ENCODE measurements at places on chromosomes 11 and 22.

- DNase-seq: no peak
These were observed 13.3 kb downstream of the MPST start for GRCh38 chr22:37032535-37033460.

- DNase-seq: no peak
These were observed 25.1 kb upstream of the TIMP3 start for GRCh38 chr22:32776397-32776796.

GRCh38 chr11:47083913-47084312, 92.8 kb downstream of the ARFGAP2 start:
- no peak for DNase-seq

DNA sequence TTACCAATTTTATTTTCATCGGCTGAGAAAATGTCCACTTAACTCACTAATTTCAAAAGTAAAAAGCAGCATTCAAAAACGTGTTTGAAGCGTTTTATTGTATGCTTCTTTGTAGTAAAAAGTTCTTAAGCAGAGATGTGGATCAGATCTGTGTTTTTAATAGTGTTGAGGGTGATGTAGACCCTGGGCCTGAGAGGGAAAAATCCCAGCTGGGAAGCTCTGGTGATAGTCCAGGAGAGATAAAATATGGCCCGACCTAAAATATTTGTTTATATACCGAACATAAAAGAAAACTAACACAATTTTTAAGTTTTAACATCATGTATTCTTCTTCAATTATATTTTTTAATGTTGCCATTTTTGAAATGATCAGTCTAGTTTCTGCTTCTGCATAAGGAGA, 35.2 kb downstream of the SESN3 start:
- DNase-seq: no peak

DNA sequence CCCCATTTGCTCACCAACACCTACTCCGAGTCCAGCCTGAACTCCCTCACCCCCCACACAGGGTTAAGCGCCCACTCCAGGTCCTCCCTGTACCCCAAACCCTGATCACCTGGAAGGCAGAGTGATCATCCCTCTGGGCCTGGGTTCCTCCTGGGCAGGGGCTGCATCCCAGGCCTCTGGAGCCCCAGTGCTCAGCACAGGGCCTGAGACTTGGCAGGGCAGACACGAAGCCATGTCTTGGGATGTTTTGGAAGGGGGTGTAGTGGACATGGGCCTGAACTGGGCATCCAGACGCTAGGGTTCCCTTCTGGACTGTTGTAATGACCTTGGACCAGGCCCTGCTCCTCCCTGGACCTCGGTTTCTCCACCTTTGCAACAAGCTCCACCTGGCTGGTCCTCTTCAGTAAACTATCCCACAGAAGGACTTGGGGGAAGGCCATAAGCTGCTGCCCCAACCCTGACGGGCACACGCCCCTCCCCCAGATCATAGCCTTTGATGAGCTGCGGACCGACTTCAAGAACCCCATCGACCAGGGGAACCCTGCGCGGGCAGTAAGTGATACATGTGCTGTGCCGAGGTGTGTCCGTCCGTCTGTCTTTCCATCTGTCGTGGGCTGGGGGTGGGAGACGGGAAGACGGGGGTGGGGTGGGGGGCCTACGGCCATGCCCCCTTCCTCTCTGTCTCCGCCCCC, 3.9 kb downstream of the CNIH2 start:
- DNase-seq: no peak

DNA sequence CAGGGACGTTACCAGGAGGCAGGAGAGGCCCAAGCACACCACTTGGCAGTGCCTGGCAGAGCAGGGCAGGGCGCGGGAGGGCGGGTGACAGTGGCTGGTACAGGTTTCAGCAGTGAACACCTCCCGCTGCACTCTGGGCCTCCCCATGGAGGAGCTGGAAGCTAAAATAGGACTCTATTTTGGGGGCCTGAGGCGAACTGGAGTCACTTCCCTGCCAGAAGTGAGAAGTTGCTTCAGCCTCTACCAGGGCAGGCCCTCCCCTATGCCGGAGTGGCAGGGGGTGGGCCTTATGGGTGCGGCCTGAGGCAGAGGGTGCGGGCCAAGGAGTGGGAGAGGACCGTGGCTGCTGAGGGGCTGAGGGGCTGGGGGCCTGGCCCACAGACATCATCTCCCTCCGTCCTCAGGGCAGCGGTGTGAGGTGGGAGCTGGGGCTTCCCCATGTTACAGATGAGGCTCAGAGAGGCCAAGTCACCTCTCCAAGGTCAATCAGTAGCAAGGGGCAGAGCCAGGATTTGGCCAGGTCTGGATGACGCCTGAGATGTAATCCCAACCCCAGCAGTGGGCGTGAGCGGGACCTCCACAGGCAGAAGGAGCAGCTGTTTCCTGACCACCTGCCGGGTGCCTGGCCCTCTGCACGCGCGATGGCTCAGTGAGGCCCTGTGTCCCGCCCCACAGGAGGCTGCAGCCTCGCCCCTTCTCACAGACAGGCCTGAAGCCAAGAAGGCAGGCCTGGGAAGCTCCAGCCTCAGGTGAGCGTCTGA, 39.3 kb downstream of the KCNJ4 start:
- no peak for DNase-seq

DNA sequence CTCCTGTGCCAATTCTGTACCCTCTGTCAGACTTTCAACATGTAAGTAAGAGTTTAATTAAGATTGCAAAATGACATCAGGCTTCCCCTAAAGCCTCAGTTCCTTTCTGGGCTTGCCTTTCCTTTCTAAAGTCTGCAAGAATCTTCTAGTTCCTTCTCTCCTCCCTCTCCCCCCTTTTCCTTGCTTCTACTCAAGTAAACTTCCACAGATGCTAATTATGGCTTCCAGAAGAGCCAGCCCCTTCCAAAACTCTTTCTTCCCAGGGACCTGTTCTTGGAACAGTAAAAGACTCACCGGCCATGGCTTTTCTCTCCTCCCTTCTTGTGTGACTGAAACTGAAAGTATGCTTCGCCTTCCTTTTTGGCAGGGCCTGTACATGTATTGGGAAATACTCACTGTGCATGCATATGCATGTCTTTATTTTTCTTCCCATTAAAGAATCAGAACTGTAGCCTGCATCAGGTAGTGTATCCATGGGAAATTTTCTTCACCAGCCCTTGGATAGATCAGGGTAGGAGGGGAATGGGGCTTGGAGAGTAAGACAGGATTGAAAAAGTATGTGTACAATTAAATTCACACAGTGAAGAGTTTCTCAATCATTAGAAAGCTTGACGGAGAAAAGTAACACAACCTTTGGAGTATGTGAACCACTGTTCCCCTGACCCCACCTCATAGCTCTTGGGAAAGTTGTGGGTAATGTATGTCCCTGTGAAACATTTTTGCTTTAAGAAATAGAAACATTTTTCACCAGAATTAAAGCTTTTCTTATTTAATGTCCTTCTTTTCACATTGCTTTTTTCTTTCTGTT, at the start of gene CASP1:
TSS of gene CASP1 (minus strand) at position 332 of the 808 bp plus-strand sequence. CDS start at position 301, 31 bp downstream.
- no peak for DNase-seq

GRCh38 chr11:76491644-76492043, 46.8 kb downstream of the EMSY start:
- no peak for DNase-seq

DNA sequence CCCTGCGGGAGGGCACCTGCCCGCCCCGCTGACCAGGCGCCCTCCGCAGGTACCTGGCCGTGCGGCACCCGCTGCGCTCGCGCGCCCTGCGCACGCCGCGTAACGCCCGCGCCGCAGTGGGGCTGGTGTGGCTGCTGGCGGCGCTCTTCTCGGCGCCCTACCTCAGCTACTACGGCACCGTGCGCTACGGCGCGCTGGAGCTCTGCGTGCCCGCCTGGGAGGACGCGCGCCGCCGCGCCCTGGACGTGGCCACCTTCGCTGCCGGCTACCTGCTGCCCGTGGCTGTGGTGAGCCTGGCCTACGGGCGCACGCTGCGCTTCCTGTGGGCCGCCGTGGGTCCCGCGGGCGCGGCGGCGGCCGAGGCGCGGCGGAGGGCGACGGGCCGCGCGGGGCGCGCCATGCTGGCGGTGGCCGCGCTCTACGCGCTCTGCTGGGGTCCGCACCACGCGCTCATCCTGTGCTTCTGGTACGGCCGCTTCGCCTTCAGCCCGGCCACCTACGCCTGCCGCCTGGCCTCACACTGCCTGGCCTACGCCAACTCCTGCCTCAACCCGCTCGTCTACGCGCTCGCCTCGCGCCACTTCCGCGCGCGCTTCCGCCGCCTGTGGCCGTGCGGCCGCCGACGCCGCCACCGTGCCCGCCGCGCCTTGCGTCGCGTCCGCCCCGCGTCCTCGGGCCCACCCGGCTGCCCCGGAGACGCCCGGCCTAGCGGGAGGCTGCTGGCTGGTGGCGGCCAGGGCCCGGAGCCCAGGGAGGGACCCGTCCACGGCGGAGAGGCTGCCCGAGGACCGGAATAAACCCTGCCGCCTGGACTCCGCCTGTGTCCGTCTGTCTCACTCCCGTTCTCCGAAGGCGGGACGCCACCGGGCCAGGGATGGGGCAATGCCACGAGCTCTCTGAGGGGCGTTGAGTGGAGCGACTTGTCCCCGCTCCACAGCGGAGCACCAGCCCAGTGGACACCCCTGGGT, 1.8 kb downstream of the GALR3 start:
- peak; percentile 13 for DNase-seq

GRCh38 chr11:118915941-118916841, 9.5 kb downstream of the BCL9L start:
- no peak for DNase-seq

DNA sequence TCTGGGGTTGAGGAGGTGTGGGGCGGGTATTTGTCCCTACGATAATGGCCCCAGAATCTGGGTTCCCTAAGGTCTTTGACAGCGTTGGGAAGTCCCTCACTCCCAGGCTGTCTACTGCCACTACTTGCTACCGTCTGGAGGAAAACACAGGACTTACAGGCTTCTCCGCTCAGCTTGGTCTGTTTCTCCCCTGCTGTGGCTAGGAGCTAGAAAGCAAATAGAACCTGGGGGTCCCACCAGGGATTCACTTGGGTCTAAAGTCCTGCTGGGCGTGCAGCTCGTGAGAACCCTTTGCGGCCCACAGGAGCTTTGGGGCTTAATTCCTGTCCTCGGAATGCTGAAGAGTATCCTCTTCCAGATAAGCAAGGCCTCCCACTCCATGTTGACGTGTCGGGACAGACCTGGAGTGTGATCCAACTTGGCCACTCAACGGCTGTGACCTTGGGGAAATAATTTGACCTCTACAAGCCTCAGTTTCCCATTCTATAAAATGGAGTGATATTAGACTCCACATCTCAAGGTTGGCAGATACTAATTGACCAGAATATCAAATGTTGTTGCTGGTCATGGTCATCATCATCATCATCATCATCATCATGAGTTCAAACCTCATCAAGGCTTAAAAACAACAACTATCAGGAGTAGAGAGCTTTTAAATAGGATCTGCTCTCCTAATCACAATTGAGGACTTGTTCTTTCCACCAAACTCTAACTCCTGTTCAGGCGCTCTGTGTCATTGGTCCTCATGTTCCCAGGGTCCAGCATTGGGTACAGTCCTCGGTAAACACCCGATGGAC, 1.7 kb upstream of the MYBPC3 start:
- no peak for DNase-seq

GRCh38 chr11:121654843-121655536, 202.2 kb upstream of the SORL1-AS1 start:
- DNase-seq: no peak

- no peak for DNase-seq
These were observed 58.4 kb downstream of the MED15 start for GRCh38 chr22:20565761-20566160.

- DNase-seq: no peak
These were observed 1363.4 kb downstream of the BRD1 start for GRCh38 chr22:48464246-48464645.

DNA sequence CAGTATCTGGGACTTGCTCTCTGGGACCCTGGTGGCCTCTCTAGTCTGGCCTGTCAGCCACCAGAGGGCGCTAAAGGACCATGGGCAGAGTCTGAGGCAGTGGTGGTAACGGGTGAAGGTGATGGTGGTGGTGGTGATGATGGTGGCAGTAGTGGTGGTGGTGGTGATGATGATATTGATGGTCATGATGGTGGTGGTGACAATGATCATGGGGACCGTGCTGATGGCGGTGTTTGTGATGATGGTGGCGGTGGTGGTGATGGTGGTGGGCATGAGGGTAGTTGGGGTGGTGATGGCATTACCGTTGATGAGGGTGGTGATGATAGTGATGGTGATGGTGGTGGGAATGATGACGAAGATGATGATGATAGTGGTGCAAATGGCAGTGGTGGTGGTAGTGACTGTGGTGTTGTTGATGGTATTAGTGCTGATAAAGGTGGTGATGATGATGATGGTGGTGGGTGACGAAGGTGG, 16.0 kb downstream of the TRPM5 start:
- DNase-seq: peak; percentile 88

DNA sequence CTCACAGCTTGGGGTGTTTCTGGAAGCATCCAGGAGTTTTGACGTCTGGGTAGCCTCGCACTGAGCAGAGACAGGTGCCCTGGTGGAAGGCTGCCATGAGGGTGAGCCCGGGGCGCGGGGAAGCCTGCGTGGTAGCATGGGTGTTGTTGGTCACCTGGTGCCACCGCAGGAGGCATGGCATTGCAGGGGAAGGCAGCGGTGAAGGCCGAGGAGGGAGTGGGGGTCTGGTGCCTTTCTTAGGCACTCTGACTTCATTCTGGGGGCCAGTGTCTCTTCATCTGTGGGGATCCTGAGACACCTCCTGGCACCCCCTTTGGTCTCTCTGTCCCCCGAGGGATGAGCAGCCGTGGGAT, 271.2 kb downstream of the TBC1D22A start:
- no peak for DNase-seq

DNA sequence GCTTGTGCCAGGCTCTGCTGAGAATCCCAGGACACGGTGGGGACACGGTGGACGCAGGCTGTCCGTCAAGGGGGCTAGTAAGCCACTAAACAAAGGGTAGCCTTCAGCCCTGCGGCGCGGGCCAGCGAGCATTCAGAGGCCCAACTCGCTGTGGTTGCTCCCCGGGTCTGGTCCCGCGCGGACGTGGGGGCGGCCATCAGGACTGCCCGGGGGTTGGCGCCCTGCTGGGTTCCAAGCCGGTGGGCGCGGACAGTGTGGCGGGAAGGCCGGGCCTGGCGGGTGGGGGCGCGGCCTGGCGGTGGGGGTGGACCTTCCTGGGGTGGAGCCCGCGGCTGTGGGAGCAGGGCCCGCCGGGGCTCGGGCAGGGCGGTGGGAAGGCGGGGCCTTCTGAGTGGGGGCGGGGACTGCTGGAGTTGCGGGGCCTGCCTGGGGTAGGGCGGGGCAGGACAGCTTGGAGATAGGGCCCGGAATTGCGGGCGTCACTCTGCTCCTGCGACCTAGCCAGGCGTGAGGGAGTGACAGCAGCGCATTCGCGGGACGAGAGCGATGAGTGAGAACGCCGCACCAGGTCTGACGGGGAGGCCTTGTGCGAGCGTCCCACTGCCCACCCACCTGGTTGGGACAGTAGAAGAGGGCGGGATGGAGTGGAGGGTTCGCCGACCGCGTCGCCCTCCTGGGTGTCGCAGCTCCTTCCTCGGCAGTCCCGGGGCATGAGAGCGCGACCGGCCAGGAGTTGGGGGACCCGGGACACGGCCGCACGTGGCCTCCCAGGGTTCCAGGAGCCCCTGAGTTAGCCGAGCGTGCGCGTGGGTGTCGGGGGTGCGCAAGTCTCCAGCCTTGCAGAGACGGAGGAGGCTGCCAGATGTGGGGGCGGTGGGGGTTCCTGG, at the start of gene SERHL2:
TSS of gene SERHL2 (plus strand) at position 482 of the 887 bp plus-strand sequence. CDS start at position 547, 65 bp downstream.
- peak; percentile 81 for DNase-seq

- DNase-seq: no peak
These were observed 689 bp downstream of the RAB39A start for GRCh38 chr11:107928767-107929507.

Measured in stimulated activated CD4-positive, alpha-beta T cell treated with anti-CD3 and anti-CD28 coated beads, Interleukin-4, amount 100 ng/mL, for 1 hour (primary cell).